ENCODE measurements at places on chromosomes 11 and 22. TPM values are rescaled to one million over a fixed set of nuclear protein-coding genes. Genes with fewer than 3 reads are reported as not detected.

The CLMP gene
- 84.9 TPM for total RNA-seq

The OAF gene
- total RNA-seq: 217 TPM

The STIP1 gene
- 118 TPM for total RNA-seq

The BID gene
- total RNA-seq: 35.0 TPM

The MB gene
- total RNA-seq: 17.2 TPM

The C11orf16 gene
- not detected for total RNA-seq

The TCF20 gene
- total RNA-seq: 58.2 TPM

The CCDC87 gene
- 0.63 TPM for total RNA-seq

The OR52I1 gene
- total RNA-seq: not detected

The CASP4 gene
- total RNA-seq: 23.4 TPM

The OR4A16 gene
- total RNA-seq: not detected

The RIMBP3B gene
- total RNA-seq: not detected

The KCNK7 gene
- 1.5 TPM for total RNA-seq

The CDKN1C gene
- 10.2 TPM for total RNA-seq

The SPI1 gene
- total RNA-seq: 21.0 TPM

The TMEM151A gene
- 0.27 TPM for total RNA-seq

The UQCC3 gene
- 9.0 TPM for total RNA-seq

The MAJIN gene
- not detected for total RNA-seq

The C1QTNF5 gene
- 13.9 TPM for total RNA-seq

The MAFF gene
- total RNA-seq: 26.5 TPM

The ZBTB16 gene
- 48.8 TPM for total RNA-seq

The SULT4A1 gene
- 0.34 TPM for total RNA-seq

The CFAP300 gene
- not detected for total RNA-seq

The KDM4E gene
- total RNA-seq: not detected

The FREY1 gene
- 1.5 TPM for total RNA-seq

The NXPE1 gene
- total RNA-seq: 139 TPM

The KLHL35 gene
- total RNA-seq: 0.25 TPM

The RNF121 gene
- 37.0 TPM for total RNA-seq

The PKNOX2 gene
- total RNA-seq: 1.5 TPM

The SYT13 gene
- 28.6 TPM for total RNA-seq

The DRD2 gene
- total RNA-seq: 0.39 TPM

The SLC22A12 gene
- total RNA-seq: not detected

The MMP27 gene
- total RNA-seq: not detected

The TRPC6 gene
- 1.4 TPM for total RNA-seq

The CD81 gene
- total RNA-seq: 186 TPM

The SHANK3 gene
- 3.9 TPM for total RNA-seq

The CHRM1 gene
- total RNA-seq: 0.96 TPM

The PLAAT2 gene
- 62.8 TPM for total RNA-seq

The DDIAS gene
- total RNA-seq: 1.2 TPM

The PDE2A gene
- 9.6 TPM for total RNA-seq

The CSNK2A3 gene
- not detected for total RNA-seq

The DEUP1 gene
- total RNA-seq: not detected

The APOBEC3H gene
- total RNA-seq: not detected

The SLC6A5 gene
- total RNA-seq: not detected

The CREB3L1 gene
- total RNA-seq: 52.7 TPM

The GRK2 gene
- 106 TPM for total RNA-seq

The LYVE1 gene
- 137 TPM for total RNA-seq
